ENCODE measurements at places on chromosomes 5 and 9.

- DNase-seq, result no peak
Observed at GRCh38 chr9:123251741-123252140, 16.6 kb downstream of the STRBP start.

GRCh38 chr5:168073991-168074800, 217.2 kb upstream of the WWC1 start:
- no peak for DNase-seq

- DNase-seq, result no peak
Observed at GRCh38 chr5:32315221-32316014, 2.7 kb upstream of the MTMR12 start.

DNA sequence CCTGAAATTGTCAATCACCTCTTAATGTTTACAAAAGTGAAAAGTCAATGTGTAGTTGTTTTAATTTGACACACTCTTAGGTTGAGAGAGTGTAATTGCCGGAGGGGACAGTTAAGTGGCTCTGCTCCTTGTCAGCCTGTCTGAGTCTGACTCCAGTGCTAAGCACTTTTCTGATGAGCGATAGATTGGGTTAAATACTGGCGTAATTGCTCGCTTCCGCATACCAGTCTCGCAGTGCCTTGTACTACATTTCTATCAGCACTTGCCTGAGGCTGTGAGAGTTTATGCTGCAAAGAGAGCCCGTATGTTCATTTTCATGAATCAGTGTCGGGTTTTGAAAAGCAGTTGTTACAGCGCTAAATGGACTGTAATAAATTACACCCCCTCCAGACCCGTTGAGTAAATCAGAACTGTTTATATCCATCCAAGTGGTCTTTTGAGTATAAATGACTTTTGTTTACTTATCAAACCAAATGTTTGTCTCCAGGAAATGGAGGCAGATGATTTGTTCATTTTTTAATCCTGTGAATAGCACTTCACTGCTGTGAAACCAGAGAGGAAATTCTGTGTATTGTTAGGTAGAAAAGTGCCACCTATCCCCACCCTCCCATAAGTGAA, 41.0 kb upstream of the DMRT3 start:
- DNase-seq, result peak; percentile 17

DNA sequence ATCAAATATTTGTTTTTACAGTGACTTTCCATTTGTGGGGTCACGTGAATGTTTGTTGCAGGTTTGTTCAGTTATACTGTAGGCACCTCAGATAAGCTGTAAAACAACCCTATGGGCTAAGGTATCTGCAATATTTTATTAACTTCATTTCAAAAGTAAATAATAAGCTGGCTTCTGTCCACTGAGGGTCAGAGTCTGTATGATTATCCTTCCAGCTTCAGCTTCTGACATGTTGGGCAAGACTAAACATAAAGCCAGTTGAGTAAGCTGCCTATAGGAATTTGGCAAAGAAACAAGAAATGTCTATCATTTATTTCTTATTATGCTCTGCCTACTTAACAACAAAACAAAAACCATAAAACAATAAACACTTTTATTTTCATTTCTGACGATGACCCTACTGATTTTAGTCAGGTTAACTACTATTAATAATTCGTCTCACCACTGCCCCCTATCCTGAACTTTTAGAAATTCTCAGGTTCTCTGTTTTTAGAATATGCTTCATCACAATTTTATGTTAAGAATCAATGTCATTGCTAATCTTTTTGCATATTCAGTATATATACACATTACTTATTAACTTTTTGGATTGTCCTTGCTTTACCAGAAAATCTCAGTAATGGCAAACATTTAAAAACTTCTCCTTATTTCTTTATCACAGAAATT, 413.6 kb upstream of the ADAMTSL1 start:
- DNase-seq, result no peak

- DNase-seq, result no peak
Observed at GRCh38 chr9:120965344-120966012, 38.9 kb upstream of the TRAF1 start.

DNA sequence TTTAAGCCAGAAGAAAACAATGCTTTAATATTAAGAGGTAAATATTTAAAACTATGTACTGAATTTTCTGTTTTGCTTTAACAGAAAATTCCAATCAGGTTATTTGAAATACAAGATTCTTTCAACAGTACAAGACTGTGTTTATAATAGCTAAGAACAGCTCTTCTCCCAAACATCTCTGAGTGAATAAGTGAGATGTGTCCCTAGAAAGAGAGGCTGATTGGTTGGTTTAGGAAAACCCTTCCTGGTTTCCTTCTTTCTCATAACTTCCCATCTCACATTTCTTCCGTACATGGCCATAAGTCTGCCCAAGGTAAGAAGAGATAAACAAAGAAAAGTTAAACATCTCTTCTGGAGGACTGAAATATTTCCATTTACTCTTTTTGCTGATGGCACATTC, 145.9 kb downstream of the FANCC start:
- no peak for DNase-seq

- no peak for DNase-seq
Observed at GRCh38 chr9:89234205-89235067, 55.8 kb upstream of the SHC3 start.

GRCh38 chr9:135961811-135962695, 880 bp upstream of the UBAC1 start:
- DNase-seq, result no peak

- DNase-seq, result no peak
Observed at GRCh38 chr5:32936329-32936728, 225.2 kb downstream of the NPR3 start.

- no peak for DNase-seq
Observed at GRCh38 chr9:129867136-129868022, 32.1 kb downstream of the USP20 start.

GRCh38 chr9:91420501-91421127, 3.0 kb downstream of the NFIL3 start:
- DNase-seq, result no peak

- DNase-seq, result no peak
Observed at GRCh38 chr9:135525241-135526088, 4.2 kb downstream of the LCN1 start.

- no peak for DNase-seq
Observed at GRCh38 chr5:74816875-74817274, 49.3 kb downstream of the FAM169A start.

DNA sequence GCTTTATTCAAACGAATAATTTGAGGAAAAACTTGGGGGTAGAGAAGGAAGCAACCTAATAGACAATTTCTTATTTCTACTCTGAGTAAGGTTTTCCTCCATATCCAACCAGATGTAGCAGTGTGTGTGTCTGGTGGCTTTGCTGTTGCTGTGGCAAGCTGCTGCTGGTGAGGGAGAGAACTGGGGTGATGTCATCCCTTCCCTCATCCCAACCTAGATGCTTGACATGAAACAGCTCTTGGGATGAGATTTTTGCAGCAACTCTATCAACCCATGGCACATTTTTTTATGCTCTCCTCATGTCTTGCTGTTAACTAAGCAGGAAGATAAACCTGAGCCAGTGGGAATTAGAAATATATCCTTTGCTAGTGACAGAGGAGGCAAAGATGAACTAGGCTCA, 135.8 kb downstream of the PCSK1 start:
- DNase-seq, result peak; percentile 84

GRCh38 chr5:53448851-53449250, 31.6 kb upstream of the FST start:
- DNase-seq, result no peak

DNA sequence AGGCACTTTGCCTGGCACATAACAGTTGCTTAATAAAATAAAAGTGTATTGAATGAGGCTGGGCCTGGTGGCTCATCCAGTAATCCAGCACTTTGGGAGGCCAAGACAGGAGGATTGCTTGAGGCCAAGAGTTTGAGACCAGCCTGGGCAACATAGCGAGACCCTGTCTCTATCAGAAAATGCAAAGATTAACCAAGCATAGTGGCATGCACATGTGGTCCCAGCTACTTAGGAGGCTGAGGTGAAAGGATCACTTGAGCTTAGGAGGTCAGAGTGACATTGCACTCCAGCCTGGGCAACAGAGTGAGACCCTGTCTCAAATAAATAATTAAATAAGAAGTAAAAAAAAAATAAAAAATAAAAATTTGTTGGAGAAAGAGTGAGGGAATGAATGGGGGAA, 21.2 kb downstream of the TNFAIP8 start:
- DNase-seq, result no peak

Measured in AG08395 (cell line).